ENCODE measurements at places on chromosomes 2 and 18.

GRCh38 chr2:128602699-128603101, 284.0 kb upstream of the HS6ST1 start:
- no peak for DNase-seq

DNA sequence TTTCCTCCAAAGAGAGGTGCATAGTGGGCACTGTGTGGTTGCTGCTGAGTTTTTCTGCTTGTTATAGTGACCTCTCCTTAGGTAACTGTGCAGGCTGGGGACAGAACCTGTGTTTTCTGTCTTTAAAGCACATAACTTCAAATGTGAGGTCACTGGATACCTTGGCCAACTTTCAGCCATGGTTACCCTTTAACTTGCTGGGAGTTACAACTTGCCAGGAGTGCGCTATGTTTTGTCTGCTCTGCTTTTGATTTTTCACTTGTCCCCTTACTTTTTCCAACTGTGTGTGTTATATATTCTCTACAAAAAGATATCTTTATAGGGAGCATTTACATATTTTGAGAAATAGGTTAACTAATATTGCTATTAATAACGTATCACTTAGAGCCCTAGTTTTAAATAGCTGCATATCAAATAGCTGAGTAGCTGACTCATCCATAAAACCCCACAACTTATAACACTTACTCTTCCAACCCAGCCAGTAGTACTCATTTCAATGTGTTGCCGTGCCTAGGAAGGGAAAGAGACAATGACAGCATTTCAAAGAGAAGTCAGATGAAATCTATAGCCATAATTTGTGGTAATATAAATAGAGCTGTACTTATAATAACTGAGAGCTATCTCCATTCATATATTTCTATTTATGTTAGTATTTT, 51.6 kb downstream of the DPP4 start:
- no peak for DNase-seq

DNA sequence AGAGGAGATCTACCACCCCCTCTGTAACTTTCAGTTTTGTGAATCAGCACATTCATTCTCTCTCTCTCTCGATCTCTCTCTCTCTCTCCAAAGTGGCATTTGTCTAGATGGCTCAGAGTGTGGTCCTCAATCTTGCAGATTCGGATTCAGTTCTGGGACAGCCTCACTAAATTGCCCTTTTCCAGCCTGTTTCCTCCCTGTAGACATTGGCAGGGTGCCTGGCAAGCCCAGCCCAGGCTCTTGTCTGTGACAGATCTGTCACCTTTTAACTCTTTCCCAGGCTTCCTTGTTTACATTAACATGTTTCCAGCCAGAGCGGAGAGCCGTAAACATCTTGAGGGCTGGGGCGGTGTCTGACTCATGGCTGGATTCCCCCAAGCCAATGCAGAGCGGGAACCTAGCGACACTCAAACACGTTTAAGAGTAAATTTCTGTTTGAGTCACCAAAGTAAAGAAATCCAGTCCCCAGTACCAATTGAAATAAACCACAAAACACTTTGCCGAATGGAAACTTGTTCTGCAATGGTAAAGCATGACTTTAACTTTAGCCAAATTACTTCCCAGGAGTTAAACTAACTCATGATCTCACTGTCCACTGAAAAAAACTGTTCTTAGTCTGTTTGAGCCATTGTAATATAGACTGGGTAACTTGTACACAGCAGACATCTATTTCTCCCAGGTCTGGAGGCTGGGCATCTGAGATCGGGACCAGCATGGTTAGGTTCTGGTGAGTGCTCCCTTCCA, 6.6 kb upstream of the CYP27C1 start:
- DNase-seq = no peak

- DNase-seq = no peak
Observed at GRCh38 chr2:163943403-163944346, 207.9 kb upstream of the FIGN start.

GRCh38 chr2:51079945-51080344, 48.0 kb upstream of the NRXN1 start:
- no peak for DNase-seq

DNA sequence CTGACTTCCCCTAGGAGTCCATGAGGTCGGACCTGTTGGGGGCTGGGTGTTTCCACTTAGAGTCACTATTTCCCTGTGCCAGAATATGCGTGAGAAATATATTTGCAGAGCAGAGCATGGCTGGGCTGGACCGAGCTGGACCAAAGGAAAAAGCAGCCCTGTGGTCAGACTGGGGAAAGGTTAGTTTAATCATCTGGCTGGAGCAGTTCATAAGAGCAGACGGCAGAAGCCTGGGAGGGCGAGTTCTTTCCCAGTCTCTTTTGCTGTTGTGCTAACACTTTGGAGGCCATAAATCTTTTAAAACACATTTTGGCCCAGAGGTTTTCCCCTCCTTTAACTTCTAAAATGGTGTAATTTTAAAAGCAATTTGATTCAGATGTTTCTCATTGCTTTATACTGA, 66.5 kb downstream of the GLI2 start:
- no peak for DNase-seq

GRCh38 chr18:845152-845819, 33.2 kb upstream of the YES1 start:
- DNase-seq = no peak
